G401 (cell line): ENCODE measurements at places on chromosomes 1 and 21. TPM values are rescaled to one million over a fixed set of nuclear protein-coding genes. Genes with fewer than 3 reads are reported as not detected.

GRCh38 chr1:43711524-43712386 is 4.4 kb downstream of the ST3GAL3 start:
- no peak for DNase-seq

DNA sequence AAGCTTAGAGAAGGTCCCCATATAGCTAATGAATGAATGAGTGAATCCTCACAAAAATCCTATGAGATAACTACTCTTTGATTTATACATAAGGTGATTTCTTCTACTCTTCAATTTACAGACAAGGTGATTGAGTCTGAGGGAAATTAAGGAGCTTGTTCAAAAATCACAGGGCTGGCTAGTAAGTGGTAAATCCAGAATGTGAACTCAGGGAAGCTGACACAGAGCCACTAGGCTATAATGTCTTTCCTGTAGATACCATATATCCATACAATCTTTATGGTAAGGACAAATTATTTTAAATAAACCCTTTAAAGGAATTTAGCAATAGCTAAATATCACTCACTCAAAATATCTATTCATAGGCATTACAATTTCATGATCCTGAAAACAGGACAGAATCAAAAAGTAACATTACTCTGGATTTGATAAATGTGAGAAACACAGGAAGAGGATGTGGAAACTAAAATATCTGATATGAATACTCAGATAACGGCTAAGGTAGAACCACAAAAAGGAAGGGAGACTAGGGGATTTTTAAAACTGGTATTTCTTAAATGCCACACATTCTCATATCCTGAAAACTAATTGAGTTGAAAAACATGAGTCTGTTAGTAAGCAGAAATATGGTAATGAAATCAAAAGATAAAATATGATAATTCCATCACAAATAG is 108.2 kb downstream of the NBPF12 start:
- no peak for DNase-seq

DNA sequence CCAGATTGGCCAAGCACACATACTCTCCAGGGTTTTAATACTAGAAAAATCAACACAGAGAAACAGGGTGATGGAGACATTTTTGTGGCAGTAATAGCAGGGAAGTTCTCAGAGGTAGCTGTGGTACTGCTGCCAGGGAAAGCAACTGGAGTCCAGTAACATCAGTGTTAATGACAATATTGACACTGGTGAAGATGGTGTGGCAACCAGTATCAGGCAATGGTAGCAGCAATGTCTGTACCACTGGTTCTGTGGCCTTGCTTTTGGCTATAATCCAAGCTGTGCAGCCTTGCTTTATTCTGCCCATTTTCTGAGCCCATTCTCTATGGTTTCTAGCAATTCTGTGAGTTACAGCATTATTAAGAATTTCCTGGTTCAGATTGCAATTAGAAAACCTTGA is 1.6 kb upstream of the SNX7 start:
- no peak for DNase-seq

GRCh38 chr1:230231774-230232145 is 164.7 kb downstream of the GALNT2 start:
- no peak for DNase-seq

The ITLN2 gene
- total RNA-seq: not detected in 2 replicates

The KCNE1 gene
- total RNA-seq: 0.14 and 0.18 TPM in 2 replicates
